ENCODE measurements at places on chromosomes 2 and 18. TPM values are rescaled to one million over a fixed set of nuclear protein-coding genes. Genes with fewer than 3 reads are reported as not detected.

DNA sequence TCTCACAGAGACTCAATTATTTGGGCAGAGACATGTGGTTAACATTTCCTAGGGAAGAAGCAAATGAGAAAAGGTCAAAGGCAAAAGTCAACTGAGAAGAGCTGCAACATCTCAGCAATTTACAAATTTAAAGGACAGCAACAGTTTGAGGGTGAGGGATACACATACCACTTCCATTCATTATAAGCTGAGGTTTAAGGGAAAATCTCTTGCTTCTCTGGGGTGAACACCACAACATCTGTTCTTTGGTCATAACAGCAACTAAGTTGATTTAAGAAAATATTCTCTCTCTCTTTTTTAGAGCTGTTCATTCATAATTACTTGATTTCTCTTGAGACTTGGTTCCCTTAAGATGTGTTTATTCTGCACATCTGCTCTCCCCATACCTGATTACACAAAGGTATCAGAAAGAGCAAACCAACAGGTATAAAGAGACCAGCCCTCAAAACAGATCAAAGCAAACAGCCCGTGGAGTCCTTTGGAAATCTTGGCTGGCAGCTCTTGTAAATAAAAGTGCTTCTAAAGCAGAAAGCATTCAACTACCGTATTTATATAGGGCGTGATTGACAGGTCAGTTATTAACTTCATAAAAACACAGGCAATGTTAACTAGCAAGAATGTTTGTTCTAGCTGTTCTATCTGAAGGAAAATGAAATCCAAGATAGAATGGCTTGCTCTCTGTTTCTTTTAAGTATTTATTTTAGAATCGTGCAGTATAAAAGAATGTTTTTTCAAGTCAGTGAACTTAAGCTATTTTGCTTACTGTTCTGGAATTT is 132.8 kb downstream of the THADA start:
- H3K27ac ChIP-seq: peak overlapping the region; percentile 83
- peaks cover 35% of the 10 kb centered on the region for H3K4me1 ChIP-seq
- H3K36me3 ChIP-seq: no peaks in the 10 kb centered on the region
- no peaks in the 10 kb centered on the region for H3K27me3 ChIP-seq
- H3K4me3 ChIP-seq: no peak overlapping the region

DNA sequence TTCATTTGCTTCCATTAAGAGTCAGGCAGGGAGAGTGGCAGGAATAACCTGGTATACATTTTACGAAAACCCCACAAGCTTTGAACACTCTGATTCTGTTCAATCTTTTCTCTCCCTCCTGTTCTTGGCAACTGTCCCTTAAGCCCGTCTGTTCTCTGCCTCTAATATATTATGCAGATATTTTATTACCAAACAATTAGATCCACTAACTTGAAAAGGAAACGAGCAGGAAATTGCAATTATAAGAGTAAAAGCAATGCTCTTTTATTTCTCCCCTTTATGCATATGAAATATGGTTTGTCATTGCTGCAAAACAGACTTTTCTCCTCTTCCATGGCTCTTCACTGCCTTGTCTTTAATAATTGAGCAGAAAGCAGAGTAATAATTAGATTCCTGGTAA is 149.1 kb upstream of the CELF4 start:
- no peaks in the 10 kb centered on the region for H3K27me3 ChIP-seq
- H3K4me1 ChIP-seq: no peaks in the 10 kb centered on the region
- no peaks in the 10 kb centered on the region for H3K36me3 ChIP-seq
- H3K4me3 ChIP-seq: no peak overlapping the region
- no peak for DNase-seq
- H3K27ac ChIP-seq: no peak overlapping the region

CD207 gene
- not detected for total RNA-seq

DNA sequence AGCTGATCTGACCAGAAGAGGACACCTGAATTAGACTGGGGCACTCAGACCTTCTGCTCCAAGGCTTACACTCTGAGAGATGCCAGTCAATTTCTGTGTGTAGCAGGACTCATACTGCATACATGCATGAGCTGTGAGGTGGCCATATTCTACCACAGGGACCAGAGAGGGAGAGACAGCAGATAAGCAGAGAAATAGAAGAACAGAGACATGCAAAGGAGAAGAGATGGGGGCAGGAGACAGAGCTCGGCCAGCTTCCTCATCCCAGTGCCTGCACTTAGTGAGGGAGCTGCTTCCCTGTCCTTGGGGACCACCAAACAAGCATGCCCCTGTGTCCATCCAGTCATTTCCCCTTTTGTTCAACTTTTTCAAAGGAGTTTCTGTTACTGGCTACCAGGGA is 73.9 kb upstream of the ALK start:
- DNase-seq: no peak
- H3K27me3 ChIP-seq: no peaks in the 10 kb centered on the region
- H3K36me3 ChIP-seq: no peaks in the 10 kb centered on the region

GRCh38 chr18:78636260-78636659 is 343.4 kb upstream of the SALL3 start:
- H3K4me3 ChIP-seq: no peak overlapping the region
- H3K36me3 ChIP-seq: no peaks in the 10 kb centered on the region
- H3K4me1 ChIP-seq: no peaks in the 10 kb centered on the region
- H3K27ac ChIP-seq: no peak overlapping the region

DNA sequence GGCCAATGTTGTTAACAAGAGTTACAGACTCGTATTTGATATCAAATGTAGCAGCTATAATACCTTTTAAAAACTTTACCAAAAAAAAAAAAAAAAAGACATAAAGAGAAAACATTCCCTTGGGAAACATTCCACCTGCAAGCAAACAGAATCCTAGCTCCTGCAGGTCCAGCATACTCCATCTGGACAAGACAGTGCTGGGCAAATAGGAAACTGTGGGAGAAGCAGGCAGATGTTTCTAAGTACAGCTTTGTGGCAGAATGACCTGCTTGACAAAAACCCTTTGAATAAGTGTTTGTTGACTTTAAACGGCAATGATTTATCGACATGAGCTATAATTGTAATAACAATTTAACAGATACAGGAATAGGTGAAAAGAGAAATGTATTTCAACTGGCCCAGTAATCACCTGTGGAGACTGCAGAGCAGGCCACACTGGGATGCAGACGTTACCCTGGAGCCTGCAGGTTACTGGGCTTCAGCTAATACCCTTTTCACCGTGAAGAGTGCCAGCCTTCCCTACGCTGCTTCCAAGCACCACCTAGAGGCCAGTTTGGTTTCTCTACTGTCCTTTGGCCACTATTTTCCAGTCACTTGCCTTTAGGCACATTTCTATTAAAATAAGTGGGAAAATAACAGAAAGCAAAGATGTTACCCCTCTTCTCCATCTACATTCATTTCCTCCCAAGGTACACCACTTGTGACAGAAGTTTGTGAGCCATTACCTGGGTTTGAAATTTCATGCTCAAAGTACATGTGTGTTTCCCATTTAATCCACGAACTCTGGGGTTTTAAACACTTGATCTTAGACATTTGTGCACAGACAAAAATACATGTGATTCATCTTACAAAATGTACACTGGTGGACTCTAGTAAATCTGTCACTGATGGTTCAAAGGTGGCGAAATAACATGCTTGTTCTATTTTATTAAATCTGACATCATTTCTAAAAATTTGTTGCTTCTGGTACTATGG is 96.9 kb upstream of the ZNF397 start:
- H3K27ac ChIP-seq: 0 out of 2 replicates have a peak overlapping the region, but pooled peaks have one; percentile 28
- peak; percentile 68 for DNase-seq
- no peak overlapping the region for H3K4me3 ChIP-seq
- H3K4me1 ChIP-seq: peaks cover 7% of the 10 kb centered on the region

DNA sequence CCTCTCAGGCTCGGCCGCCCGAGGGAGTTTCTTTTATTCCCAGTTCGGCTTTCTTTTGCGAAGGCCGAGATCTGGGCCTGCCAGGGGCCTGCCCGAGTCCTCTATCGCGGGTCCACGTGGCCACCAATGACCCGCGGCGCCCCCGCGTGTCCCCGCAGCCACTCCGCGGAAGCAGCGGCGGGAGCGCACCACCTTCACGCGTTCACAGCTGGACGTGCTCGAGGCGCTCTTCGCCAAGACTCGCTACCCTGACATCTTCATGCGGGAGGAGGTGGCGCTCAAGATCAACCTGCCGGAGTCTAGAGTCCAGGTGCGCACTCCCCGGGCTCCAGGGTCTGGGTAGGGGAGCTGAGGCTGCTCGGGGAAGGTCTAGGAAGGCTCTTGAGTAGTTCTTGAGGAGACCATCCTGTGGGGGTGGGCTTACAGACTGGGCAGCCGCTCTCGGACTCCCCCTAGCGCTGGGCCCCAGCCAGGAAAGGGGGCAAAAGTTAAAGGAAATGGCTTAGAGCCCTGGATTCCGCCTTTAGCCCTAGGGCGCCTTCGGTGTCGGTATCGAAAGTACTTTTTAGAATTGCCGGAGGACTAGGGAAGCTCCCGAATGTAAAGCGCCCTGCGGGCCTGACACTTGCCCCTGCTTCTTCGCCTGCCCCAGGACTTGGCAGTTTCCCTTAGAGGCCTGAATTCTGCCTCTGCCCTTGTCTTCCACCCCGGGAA is 3.4 kb downstream of the OTX1 start:
- DNase-seq: no peak
- peaks cover 23% of the 10 kb centered on the region for H3K4me1 ChIP-seq
- H3K36me3 ChIP-seq: 0 out of 2 replicates have a peak, but pooled peaks cover 4% of the 10 kb centered on the region
- no peak overlapping the region for H3K4me3 ChIP-seq
- H3K27me3 ChIP-seq: no peaks in the 10 kb centered on the region

GRCh38 chr2:209642146-209642820 is 129.3 kb upstream of the UNC80 start:
- H3K4me3 ChIP-seq: no peak overlapping the region
- no peaks in the 10 kb centered on the region for H3K27me3 ChIP-seq
- no peak for DNase-seq
- H3K4me1 ChIP-seq: no peaks in the 10 kb centered on the region

DNA sequence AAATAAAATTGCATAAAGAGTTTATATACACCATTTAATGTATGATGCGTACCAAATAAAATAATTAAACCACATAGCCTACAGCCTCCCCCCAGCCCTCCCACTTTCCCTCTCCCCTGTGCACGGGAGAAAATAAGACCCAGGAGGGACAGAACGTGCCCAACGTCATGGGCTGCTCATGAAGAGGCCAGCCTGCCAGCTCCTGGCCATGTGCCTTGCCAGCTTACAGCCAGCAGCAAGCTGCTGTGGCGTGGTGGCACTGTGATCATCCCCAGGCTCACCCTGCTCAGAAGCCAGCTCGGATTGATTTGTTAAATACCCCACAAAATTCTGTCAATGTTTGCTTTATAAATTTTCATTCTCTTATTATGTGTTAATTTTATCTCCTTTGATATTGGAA is 7.6 kb downstream of the GPR148 start:
- H3K27ac ChIP-seq: no peak overlapping the region
- H3K36me3 ChIP-seq: no peaks in the 10 kb centered on the region
- no peak for DNase-seq
- H3K27me3 ChIP-seq: no peaks in the 10 kb centered on the region
- no peak overlapping the region for H3K4me3 ChIP-seq
- no peaks in the 10 kb centered on the region for H3K4me1 ChIP-seq

CHN1 gene
- 0.07 TPM for total RNA-seq

DNA sequence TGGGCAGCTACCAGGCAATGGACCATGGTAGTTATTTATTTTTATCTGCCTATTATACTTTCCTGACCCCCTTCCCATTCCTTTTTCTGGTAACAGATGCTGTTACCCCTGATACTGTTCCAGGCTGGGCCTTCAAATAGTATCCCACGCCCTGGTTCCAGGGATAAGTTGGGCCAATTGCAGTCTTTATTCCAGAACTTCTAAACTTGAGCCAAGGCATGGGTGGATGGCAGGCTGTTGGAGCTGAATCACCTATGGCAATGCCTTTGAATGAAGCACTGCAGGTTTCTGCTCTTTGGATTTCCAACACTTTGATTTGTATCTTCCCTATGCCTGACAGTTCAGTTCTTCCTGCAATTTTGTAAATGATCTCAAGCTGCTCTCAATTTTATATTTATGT is 99.2 kb upstream of the LHCGR start:
- DNase-seq: no peak
- H3K27me3 ChIP-seq: no peaks in the 10 kb centered on the region
- H3K4me3 ChIP-seq: no peak overlapping the region
- no peaks in the 10 kb centered on the region for H3K4me1 ChIP-seq

DNA sequence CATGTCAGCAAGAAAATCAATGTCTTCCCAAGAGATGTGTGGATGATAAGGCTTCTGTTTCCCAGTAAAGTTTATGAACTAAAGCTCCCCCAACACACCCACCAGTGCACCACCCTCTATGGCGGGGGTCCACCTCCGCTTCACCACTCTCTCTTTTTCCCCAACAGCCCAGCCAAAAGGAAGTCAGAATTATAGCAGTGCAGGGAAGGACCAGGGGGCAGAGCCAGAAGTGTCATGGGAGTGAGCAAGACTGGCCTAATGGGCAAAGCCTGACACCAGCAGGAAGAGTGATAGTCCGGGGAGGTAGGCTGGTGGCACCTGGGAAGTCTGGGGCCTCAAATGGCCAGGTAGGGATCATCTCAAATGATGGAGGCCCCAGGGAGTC is 167.7 kb downstream of the ZFP36L2 start:
- no peak for DNase-seq
- H3K4me3 ChIP-seq: no peak overlapping the region
- no peaks in the 10 kb centered on the region for H3K4me1 ChIP-seq
- no peaks in the 10 kb centered on the region for H3K27me3 ChIP-seq

GRCh38 chr2:236045251-236046235 is 122.6 kb downstream of the GBX2 start:
- no peaks in the 10 kb centered on the region for H3K27me3 ChIP-seq
- no peak overlapping the region for H3K4me3 ChIP-seq
- no peaks in the 10 kb centered on the region for H3K36me3 ChIP-seq
- H3K4me1 ChIP-seq: no peaks in the 10 kb centered on the region
- DNase-seq: no peak

DNA sequence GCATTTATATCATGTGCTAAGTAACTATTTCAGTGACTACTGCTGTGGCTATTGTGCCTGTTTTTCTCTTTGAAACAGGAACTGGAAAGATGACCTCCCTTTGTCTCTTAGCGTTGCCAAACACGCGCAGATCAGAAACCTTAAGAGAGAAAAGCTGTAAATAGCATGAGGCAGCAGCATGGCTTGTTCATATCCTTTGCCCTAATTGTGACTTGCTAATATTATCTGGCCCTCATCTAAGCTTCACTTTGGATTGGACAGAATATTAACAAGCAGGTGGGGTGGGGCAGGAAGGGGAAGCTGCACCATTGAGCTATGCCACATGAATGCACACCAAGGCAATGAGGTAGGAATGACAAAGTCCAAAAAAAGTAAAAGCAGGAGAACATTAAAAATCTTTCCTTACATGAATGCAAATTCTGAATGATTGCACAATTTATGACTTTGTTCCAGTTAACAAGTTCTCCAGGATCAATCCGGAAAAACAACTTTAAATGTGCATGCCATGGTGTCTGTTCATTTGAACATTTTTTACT is 128.4 kb downstream of the IRS1 start:
- no peaks in the 10 kb centered on the region for H3K4me1 ChIP-seq
- no peaks in the 10 kb centered on the region for H3K27me3 ChIP-seq
- H3K4me3 ChIP-seq: no peak overlapping the region
- no peak for DNase-seq
- H3K36me3 ChIP-seq: no peaks in the 10 kb centered on the region
- no peak overlapping the region for H3K27ac ChIP-seq

- no peaks in the 10 kb centered on the region for H3K27me3 ChIP-seq
- peaks cover 24% of the 10 kb centered on the region for H3K4me1 ChIP-seq
- no peak overlapping the region for H3K4me3 ChIP-seq
- DNase-seq: peak; percentile 75
- H3K36me3 ChIP-seq: peaks cover 5% of the 10 kb centered on the region
- peak overlapping the region; percentile 30 for H3K27ac ChIP-seq
These were observed 57.6 kb downstream of the TPGS2 start for GRCh38 chr18:36771245-36771644.

GRCh38 chr2:62874881-62875383 is 169.4 kb downstream of the EHBP1 start:
- no peak for DNase-seq
- no peaks in the 10 kb centered on the region for H3K27me3 ChIP-seq
- no peak overlapping the region for H3K27ac ChIP-seq
- H3K4me3 ChIP-seq: no peak overlapping the region
- H3K4me1 ChIP-seq: no peaks in the 10 kb centered on the region
- H3K36me3 ChIP-seq: peaks cover 47% of the 10 kb centered on the region
